B cell (primary cell): ENCODE measurements at places on chromosomes 6 and 20. TPM values are rescaled to one million over a fixed set of nuclear protein-coding genes. Genes with fewer than 3 reads are reported as not detected.

C6orf132 gene
- total RNA-seq: 0.05 TPM in 1 of 2 replicates, not detected in the other

MUC21 gene
- total RNA-seq: not detected in 2 replicates

PHACTR1 gene
- 121 and 129 TPM in 2 replicates for total RNA-seq

DPPA5 gene
- total RNA-seq: not detected in 2 replicates

C20orf173 gene
- total RNA-seq: not detected in 2 replicates

ECT2L gene
- not detected in 2 replicates for total RNA-seq

OPRL1 gene
- 6.2 and 7.3 TPM in 2 replicates for total RNA-seq

HSD17B8 gene
- total RNA-seq: 10.8 and 12.9 TPM in 2 replicates

MKKS gene
- 10.5 and 12.6 TPM in 2 replicates for total RNA-seq

FAXC gene
- total RNA-seq: not detected in 2 replicates

CRISP3 gene
- total RNA-seq: not detected in 2 replicates

TRIM10 gene
- not detected in 2 replicates for total RNA-seq

CCDC170 gene
- total RNA-seq: not detected in 2 replicates

RCAN2 gene
- not detected in 2 replicates for total RNA-seq

DNA sequence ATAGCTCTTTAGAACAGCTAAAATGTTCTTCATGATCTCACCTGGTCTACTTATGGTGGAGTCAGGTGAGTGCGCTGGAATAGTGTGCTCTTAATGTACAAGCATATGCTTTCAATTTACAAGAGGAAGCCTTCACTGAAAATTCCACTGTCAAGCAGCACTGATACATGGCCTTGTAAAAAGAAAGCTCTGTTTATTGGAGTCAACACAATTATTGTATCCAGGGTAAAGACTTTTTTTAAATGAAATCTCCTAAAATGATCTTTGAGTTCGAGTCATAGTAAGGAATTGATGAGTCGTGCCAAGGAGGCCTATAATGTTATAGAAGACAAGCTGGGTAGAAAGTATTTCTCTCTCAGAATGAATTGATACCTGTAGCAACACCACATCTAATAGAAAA is 41.6 kb upstream of the CARMIL1 start:
- H3K36me3 ChIP-seq: no peaks in the 10 kb centered on the region
- no peaks in the 10 kb centered on the region for H3K4me1 ChIP-seq
- H3K27me3 ChIP-seq: no peaks in the 10 kb centered on the region
- H3K27ac ChIP-seq: no peak overlapping the region
- no peak for DNase-seq

GRCh38 chr20:46545077-46545826 is 5.2 kb downstream of the OCSTAMP start:
- H3K4me3 ChIP-seq: no peak overlapping the region
- H3K4me1 ChIP-seq: peaks cover 23% of the 10 kb centered on the region
- H3K36me3 ChIP-seq: no peaks in the 10 kb centered on the region
- peak; percentile 35 for DNase-seq
- H3K27me3 ChIP-seq: no peaks in the 10 kb centered on the region

GRCh38 chr6:18507018-18507415 is 119.9 kb downstream of the RNF144B start:
- H3K4me1 ChIP-seq: peaks cover 10% of the 10 kb centered on the region
- no peaks in the 10 kb centered on the region for H3K36me3 ChIP-seq
- no peak overlapping the region for H3K27ac ChIP-seq
- no peak for DNase-seq
- no peak overlapping the region for H3K4me3 ChIP-seq

GRCh38 chr6:17923401-17923863 is 64.0 kb downstream of the KIF13A start:
- no peak overlapping the region for H3K27ac ChIP-seq
- H3K4me3 ChIP-seq: no peak overlapping the region
- no peaks in the 10 kb centered on the region for H3K36me3 ChIP-seq
- H3K4me1 ChIP-seq: no peaks in the 10 kb centered on the region
- no peak for DNase-seq
- no peaks in the 10 kb centered on the region for H3K27me3 ChIP-seq

GRCh38 chr6:15630202-15630601 is 32.6 kb downstream of the DTNBP1 start:
- no peak overlapping the region for H3K4me3 ChIP-seq
- no peaks in the 10 kb centered on the region for H3K36me3 ChIP-seq
- H3K27ac ChIP-seq: no peak overlapping the region
- H3K27me3 ChIP-seq: no peaks in the 10 kb centered on the region
- no peaks in the 10 kb centered on the region for H3K4me1 ChIP-seq

- H3K4me1 ChIP-seq: peaks cover 87% of the 10 kb centered on the region
- peaks cover 56% of the 10 kb centered on the region for H3K36me3 ChIP-seq
- no peak overlapping the region for H3K4me3 ChIP-seq
- no peaks in the 10 kb centered on the region for H3K27me3 ChIP-seq
- H3K27ac ChIP-seq: peak overlapping the region; percentile 83
Observed at GRCh38 chr6:41707565-41708200, 27.7 kb downstream of the TFEB start.

GRCh38 chr6:142943711-142944123 is 1.3 kb downstream of the HIVEP2 start:
- H3K4me1 ChIP-seq: peaks cover 29% of the 10 kb centered on the region
- H3K4me3 ChIP-seq: peak overlapping the region; percentile 90
- no peaks in the 10 kb centered on the region for H3K27me3 ChIP-seq
- peak overlapping the region; percentile 100 for H3K27ac ChIP-seq
- no peak for DNase-seq

DNA sequence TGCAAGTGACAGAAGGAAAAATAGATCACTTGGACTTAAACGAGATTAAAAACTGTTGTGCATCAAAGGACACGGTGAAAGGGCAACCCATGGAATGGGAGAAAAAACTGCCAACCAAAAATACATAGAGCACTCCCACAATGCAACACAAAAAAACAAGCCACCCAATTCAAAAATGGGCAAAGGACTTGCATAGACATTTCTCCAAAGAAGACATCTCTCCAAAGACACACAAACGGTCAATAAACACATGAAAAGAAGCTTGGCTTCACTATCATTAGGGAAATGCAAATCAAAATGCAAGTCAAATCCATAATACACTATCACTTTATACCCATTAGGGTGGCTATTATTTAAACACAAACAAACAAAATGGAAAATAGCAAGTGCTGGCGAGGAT is 45.0 kb downstream of the PXDC1 start:
- no peaks in the 10 kb centered on the region for H3K36me3 ChIP-seq
- no peaks in the 10 kb centered on the region for H3K4me1 ChIP-seq
- H3K27ac ChIP-seq: no peak overlapping the region
- H3K27me3 ChIP-seq: no peaks in the 10 kb centered on the region
- no peak overlapping the region for H3K4me3 ChIP-seq

DNA sequence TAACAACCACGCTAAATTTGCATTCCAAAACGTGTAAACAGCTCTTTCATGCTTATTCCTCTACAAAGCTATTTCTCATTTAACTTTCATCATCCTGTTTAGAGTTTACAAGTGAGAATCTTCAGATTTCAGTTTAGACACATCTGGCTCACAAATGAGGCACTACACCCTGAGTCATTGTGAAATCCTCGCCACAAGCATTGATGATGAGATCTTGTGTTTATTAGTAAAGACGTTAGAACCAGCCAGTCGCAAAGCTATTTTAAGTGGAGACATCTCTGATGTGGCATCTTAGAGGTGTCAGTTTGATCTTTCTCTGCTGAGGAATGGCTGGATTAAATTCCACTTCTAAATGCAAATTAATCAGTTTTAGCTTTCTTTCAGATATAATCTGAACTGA is 8.3 kb upstream of the ISM1 start:
- no peaks in the 10 kb centered on the region for H3K36me3 ChIP-seq
- H3K4me1 ChIP-seq: no peaks in the 10 kb centered on the region
- DNase-seq: no peak
- H3K27ac ChIP-seq: no peak overlapping the region
- peaks cover 10% of the 10 kb centered on the region for H3K27me3 ChIP-seq

GRCh38 chr6:44512868-44513741 is 125.6 kb downstream of the CDC5L start:
- H3K4me3 ChIP-seq: no peak overlapping the region
- no peaks in the 10 kb centered on the region for H3K36me3 ChIP-seq
- H3K27ac ChIP-seq: no peak overlapping the region
- no peaks in the 10 kb centered on the region for H3K27me3 ChIP-seq
- DNase-seq: no peak

DNA sequence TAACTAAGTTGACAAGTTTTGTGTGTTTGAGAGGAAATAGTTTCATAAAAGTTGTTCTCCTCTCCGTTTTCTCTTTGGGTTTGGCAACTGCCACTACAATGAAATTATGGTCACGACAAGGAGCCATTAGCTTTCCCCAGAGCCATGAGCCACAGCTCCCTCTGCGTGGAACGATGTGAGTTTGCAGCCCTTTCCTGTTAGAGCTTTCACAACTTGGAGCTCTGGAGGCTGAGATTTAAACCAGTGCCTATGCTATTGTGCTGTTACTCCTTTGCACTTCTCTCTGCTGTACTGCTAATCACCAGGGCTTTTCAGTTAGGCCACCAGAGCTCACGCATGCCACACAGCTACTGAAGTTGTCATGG is 29.3 kb upstream of the TXNDC5 start:
- DNase-seq: no peak
- no peaks in the 10 kb centered on the region for H3K27me3 ChIP-seq
- peaks cover 32% of the 10 kb centered on the region for H3K4me1 ChIP-seq
- H3K27ac ChIP-seq: no peak overlapping the region
- no peak overlapping the region for H3K4me3 ChIP-seq

- no peak overlapping the region for H3K27ac ChIP-seq
- H3K4me3 ChIP-seq: no peak overlapping the region
- H3K4me1 ChIP-seq: peaks cover 12% of the 10 kb centered on the region
- no peaks in the 10 kb centered on the region for H3K36me3 ChIP-seq
Observed at GRCh38 chr6:37222992-37223391, 34.6 kb upstream of the TBC1D22B start.

DNA sequence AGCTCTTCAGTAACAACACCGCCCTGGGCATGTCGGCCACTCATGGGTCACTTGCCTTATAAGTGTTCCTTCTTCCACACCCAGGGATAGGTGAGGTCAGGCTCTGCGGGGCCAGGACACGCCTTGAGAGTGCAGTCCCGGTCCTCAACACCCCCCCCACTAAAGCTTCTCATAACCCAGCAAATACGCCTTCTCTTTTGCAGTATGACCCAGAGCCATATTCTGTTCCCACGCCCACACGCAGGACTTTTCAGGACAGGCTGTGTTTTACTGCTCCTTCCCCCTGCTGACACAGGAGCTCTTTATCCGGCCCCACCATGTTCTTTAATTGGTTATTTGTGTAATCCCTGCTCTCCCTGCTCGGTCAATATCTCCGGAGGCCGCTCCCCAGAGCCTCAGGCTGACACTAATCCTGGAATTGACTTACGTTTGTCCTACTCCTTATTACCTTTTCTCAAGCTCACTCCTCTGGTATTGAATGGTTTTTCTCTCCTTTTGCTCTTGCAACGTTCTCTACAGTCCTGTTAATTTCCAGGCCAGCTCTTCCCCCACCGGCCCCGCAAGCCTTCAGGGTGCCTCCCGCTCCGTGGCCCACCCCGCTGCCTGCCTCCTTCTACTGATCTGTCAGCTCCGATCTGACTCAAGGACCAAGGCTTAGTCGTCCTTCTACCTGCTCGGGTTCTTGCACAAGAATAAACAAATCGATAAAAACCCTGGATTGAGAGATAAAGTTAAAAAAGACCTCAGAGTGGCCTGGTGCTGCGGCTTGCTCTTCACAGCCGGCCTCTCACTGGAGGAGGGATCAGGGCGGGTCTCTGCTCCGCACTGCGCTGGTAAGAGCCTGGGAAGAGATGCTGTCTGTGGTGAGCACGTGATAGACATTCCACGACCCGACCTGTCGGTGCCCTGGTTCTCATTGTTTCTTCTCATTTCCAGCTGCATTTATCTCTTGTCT is 357.5 kb downstream of the ZFAND3 start:
- H3K36me3 ChIP-seq: no peaks in the 10 kb centered on the region
- no peaks in the 10 kb centered on the region for H3K27me3 ChIP-seq
- no peaks in the 10 kb centered on the region for H3K4me1 ChIP-seq
- H3K27ac ChIP-seq: no peak overlapping the region

GRCh38 chr6:30735668-30736314 is 6.7 kb downstream of the FLOT1 start:
- peak; percentile 76 for DNase-seq
- no peaks in the 10 kb centered on the region for H3K27me3 ChIP-seq
- H3K4me3 ChIP-seq: no peak overlapping the region
- H3K36me3 ChIP-seq: peaks cover 14% of the 10 kb centered on the region
- peaks cover 40% of the 10 kb centered on the region for H3K4me1 ChIP-seq
- H3K27ac ChIP-seq: peak overlapping the region; percentile 51

GRCh38 chr6:17427062-17427461 is 33.7 kb downstream of the CAP2 start:
- H3K36me3 ChIP-seq: no peaks in the 10 kb centered on the region
- no peak overlapping the region for H3K4me3 ChIP-seq
- no peak overlapping the region for H3K27ac ChIP-seq

- H3K4me1 ChIP-seq: no peaks in the 10 kb centered on the region
- H3K36me3 ChIP-seq: no peaks in the 10 kb centered on the region
- H3K27me3 ChIP-seq: no peaks in the 10 kb centered on the region
- DNase-seq: no peak
- no peak overlapping the region for H3K4me3 ChIP-seq
Observed at GRCh38 chr6:45983062-45983461, 32.6 kb downstream of the CLIC5 start.

DNA sequence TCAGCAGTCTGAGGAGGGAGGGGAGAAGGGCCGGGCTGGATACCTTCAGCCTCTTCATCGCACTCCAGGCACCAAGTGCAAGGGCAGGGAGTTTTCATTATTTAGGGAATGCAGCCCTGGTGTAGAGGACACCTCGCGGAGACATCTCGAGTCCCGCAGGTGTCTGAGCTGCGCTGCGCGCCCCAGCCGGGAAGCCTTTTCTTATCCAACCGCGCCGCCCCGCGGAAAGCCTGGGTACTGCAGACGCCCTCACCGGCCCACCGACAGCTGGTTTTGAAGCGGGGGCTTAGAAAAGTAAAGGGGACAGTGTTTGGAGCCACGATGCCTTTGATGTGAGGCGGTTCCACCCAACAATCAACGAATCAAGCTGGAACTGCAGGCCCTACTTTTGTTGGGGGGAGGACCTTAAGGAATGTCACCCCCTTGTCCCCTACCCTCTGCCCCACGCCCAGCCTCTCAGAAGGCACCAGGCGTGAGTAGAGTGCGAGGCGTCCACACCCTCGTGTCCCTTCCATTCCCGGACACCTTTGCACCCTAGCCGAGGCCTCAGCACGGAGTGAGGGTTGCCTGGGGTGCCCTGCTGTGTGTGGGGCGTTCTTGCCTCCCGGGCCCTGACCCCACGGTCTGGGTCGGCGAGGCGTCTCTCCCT is 8.6 kb downstream of the NKX2-2 start:
- no peak overlapping the region for H3K4me3 ChIP-seq
- H3K4me1 ChIP-seq: peaks cover 28% of the 10 kb centered on the region
- no peaks in the 10 kb centered on the region for H3K36me3 ChIP-seq
- H3K27me3 ChIP-seq: peaks cover 21% of the 10 kb centered on the region
- DNase-seq: peak; percentile 73
- H3K27ac ChIP-seq: no peak overlapping the region

GRCh38 chr6:113009682-113010081 is 662.6 kb downstream of the RFPL4B start:
- no peaks in the 10 kb centered on the region for H3K27me3 ChIP-seq
- no peaks in the 10 kb centered on the region for H3K4me1 ChIP-seq
- DNase-seq: no peak
- H3K4me3 ChIP-seq: no peak overlapping the region
- H3K36me3 ChIP-seq: no peaks in the 10 kb centered on the region
- no peak overlapping the region for H3K27ac ChIP-seq

GRCh38 chr6:2881423-2881822 is 21.7 kb downstream of the SERPINB9 start:
- peak; percentile 76 for DNase-seq
- no peaks in the 10 kb centered on the region for H3K27me3 ChIP-seq
- peak overlapping the region; percentile 67 for H3K27ac ChIP-seq
- peak overlapping the region; percentile 48 for H3K4me3 ChIP-seq
- H3K4me1 ChIP-seq: peaks cover 70% of the 10 kb centered on the region
